Activated naive CD4-positive, alpha-beta T cell treated with anti-CD3 and anti-CD28 coated beads, Interleukin-2, amount 50 U/mL, for 16 hours (primary cell): ENCODE measurements at places on chromosomes 12 and 14.

DNA sequence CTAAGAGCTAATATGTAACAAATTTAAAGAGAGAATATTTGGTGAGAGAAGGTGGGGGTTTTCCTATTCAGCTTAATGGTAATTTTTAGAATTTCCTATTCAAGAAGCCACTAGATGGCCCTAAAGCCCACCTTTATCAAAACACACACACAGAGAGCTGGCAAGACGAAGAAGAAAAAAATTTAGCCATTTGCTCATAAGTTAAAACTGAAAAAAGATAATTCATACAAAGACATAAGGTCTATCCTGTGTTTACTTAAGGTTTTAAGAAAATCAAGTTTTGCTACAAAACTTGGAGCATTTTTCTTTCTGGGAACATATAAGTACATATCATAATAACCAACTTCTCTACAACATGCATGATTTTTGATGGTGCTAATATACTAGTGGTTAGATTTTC lies 46.8 kb upstream of the PCED1B start:
- no peak for DNase-seq

DNA sequence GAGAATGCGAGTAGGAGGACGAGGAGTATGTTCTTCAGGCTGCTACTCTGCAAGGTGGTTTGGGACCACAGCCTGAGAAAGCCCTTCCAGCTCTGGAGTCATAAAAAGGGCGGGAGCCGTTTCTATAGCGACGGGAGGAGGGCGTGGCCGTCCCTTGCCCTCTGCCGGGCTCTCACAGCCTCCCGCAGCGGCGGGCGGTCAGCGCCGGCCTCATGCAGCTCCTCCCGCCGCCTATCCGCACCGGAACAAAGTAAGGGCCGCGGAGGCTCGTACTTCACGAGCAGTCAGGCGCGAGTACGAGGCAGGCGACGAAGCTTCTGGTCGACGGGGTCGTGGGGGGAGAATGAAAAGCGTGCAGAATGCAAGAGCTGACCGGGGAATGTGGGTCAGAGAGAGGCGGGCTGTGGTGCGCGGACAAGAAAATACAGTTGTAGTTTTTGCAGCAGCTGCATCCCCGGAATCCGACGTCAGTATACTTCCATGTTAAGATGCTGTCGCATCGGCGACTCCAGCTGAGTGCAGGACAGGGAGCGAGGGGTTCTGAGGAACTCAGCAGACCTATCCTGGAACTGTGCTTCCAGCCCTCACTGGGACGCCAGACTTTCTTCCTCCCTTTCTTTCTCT lies at the start of gene DYRK4:
TSS of gene DYRK4 (plus strand) at position 175 of the 624 bp plus-strand sequence. CDS start at position 213, 38 bp downstream.
- DNase-seq = no peak

- DNase-seq = no peak
These were observed 44.6 kb downstream of the HMGA2 start for GRCh38 chr12:65868878-65869277.

DNA sequence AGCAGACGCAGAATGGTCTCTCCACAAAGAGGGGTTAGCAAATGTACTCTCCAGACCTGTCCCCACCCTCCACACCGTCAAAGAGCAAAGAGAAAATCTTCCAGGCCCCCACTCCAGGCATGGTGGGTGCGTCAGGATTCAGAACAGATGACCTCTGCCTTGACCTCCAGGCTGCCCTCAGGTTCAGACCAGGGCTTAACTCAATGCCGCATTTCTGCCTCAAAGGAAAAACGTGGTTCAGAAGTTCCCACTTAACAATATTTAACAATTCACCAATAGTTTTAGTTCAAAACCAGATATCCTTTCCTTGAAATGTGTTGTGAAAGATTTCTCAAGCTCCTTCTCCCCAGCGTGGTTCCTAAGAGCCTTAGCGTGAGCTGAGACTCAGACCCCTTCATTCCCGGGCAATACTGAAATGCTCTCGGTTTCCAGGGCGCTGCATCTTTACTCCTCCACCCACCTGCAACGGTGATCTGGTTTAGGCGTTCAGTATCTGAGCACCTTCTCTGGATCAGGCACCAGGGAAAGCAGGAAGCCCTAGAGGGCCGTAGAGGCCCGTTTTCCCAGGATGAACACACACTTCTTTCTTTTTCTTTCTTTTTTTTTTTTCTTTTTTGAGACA lies 22.9 kb downstream of the HSP90AA1 start:
- DNase-seq = no peak

DNA sequence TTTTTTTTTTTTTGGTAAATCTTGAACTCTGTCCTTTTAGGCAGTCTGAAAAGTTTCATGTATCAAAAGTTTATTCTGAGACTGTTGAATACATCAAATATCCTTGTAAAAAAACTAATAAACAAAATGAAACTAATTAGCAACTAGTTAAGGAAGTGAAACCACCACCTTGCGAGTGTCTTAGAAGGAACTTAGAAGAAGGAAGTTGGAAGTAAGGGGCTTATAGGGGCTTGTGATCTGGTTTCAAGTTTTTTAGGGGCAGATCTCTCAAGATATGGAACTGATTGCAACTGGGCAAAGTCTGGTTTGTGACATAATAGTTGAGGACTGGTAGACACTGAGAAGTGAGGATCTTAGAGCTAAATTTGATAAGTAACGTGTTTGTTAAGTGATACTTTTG lies 748.8 kb downstream of the C12orf50 start:
- DNase-seq = no peak

GRCh38 chr12:133120385-133121191 lies 9.5 kb downstream of the ZNF891 start:
- DNase-seq = no peak

GRCh38 chr12:1848745-1849144 lies 28.4 kb downstream of the LRTM2 start:
- DNase-seq = no peak

- DNase-seq = no peak
These were observed 74.9 kb downstream of the USP15 start for GRCh38 chr12:62335057-62335456.

DNA sequence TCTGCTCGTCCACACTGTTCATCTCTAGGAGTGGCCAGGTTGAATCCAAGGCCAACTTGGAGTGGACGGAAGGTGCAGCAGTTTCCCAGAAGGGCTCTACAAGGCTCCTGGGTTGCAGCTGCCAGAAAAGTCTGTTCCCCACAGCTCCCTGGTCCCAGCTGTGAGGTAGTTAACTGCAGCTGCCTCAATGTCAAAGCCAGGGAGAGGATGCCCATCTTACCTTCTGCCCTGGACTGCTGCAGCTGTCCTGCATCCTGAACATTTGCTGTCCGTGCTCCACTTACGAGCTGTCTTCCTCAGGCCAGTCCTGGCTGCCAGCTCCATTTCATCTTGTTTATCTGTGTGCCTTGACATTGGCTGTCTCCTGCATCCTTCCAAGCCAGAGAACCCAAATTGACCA lies 227.3 kb downstream of the SLC41A2 start:
- no peak for DNase-seq

- no peak for DNase-seq
These were observed 432.2 kb downstream of the RAD51B start for GRCh38 chr14:68251769-68252100.

GRCh38 chr12:23354800-23355199 lies 594.7 kb downstream of the SOX5 start:
- no peak for DNase-seq

DNA sequence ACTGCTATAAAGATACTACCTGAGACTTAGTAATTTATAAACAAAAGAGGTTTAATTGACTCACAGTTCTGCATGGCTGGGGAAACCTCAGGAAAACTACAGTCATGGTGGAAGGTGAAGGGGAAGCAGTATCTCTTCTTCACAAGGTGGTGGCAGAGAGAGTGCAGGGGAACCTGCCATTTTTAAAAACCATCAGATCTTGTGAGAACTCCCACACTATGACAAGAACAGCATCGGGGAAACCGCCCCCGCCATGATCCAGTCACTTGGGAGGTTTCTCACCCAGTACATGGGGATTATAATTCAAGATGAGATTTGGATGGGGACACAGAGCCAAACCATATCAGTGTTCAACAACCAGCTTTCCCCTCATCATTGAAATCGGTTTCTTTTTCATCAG lies 49.9 kb downstream of the AEBP2 start:
- DNase-seq = no peak

DNA sequence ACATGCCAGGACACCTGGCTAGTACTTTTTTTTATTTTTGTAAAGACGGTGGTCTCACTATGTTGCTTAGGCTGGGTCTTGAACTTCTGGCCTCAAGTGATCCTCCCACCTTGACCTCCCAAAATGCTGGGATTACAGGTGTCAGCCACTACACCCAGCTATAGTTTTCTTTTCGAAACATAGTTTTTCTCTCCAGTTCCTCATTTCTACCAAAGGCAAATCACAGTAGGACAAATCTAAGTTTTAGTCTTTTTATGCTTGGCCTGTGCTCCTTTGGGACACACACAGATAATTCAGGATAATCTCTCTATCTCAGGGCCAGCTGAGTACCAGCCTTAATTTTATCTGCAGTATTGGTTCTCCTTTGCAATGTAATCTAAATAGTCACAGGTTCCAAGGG lies 100.7 kb downstream of the KCNMB4 start:
- DNase-seq = no peak

- DNase-seq = no peak
These were observed 9.6 kb upstream of the PHC1 start for GRCh38 chr12:8904665-8905064.

DNA sequence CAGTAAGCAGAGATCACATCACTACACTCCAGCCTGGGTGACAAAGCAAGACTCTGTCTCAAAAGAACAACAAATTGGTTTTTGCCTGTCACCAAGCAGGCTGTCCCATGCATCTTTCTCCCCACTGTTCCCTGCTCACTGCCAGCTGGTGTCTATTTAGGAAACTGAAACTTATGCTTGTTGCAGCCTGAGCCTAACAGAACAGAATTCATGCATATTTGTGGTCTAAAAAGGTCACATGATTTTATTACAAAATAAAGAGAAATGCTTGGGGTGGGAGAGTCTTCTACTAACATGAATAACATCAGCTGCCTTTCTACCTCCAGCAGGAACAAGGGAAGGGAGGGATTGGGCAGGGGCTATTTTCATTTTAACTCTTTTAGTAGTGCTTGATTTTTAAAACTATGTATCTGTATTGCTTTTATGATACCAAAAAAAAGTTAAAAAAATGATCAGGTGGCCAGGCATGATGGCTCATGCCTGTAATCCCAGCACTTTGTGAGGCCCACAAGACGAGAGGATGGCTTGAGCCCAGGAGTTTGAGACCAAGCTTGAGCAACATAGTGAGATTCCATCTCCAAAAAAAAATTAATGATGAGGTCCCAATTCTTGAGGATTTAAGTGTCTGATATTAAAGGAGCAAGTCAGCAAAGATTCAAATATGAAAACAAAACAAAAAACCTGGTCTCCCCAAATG lies 923 bp downstream of the STAT2 start:
- no peak for DNase-seq

GRCh38 chr14:79728331-79728730 lies 483.0 kb downstream of the DIO2 start:
- no peak for DNase-seq

DNA sequence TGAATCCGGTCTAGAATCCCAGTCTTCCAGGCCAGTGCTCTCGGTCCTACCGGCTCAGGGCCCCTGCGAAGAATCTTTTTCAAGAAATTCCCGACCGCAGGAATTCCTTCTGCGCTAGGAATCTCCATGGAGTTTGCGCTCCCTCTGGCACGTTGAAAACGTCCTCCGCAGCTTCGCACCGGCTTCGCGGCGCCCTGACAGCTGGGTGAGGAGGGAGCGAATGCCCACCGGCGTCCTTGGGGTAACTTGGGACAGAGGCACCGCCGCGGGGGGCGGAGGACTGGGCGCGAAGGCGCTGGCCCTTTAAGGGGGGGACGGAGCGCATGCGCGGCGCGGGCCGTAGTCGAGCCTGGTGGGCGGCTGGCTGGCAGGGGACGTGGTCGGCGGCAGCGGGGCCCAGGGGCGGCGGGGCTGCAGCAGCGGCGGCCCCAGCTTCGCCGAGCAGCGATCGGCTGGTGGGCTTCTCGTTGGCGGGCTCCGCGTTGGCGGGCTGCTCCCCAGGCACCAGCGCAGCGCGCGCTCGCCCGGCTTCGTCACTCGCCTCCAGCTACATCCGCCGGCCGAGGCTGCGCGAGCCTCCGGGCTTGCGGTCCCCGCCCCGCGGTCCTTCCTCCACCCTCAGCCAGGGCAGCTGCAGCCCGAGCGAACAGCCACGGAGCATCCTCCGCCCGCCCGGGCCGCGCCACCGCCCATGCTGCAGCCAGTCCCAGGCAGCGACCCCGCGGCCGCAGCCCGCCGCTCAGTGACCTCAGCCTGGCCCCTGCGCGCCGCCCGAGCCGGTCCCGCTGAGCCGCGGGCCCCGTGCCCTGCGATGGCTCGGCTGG lies at the start of gene VASH1:
TSS of gene VASH1 (plus strand) at position 333 of the 824 bp plus-strand sequence. CDS start 1,354 bp downstream, outside the sequence.
- peak; percentile 58 for DNase-seq

DNA sequence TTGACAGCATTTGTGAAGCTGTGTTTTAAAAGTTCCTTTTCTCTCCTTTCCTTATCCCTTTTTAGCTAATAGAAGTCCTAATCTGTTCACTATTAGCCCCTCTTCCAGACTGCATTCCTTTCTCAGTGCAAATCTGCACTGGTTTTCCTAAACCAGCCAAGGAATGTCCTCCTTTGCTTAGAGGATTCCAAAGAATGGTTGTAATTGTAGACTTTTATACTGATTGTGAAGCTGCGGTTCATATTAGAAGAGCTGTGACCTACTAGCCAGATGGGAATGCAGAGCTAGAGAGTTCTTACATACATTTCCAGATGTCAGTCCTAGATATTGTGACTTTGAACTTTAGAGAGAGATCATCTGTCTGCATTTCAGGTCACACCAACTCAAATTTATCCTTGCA lies 79.8 kb downstream of the MYRFL start:
- DNase-seq = no peak

DNA sequence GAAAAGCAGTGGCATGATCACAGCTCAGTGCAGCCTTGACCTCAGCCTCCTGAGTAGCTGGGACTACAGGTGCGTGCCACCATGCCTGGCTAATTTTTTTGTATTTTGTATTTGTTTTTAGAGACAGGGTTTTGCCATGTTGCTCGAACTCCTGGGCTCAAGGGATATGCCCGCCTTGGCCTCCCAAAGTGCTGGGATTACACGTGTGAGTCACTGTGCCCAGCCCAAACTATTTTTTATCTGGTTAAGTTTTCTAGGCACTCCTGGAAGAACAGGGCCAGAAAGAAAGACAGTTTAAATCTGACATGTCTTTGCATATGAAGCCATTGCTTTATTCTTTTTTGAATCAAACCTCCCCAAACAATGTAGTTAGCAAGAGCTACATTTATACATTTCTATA lies 27.5 kb upstream of the PTGR2 start:
- DNase-seq = no peak
